ENCODE measurements at places on chromosomes 7 and 10.

DNA sequence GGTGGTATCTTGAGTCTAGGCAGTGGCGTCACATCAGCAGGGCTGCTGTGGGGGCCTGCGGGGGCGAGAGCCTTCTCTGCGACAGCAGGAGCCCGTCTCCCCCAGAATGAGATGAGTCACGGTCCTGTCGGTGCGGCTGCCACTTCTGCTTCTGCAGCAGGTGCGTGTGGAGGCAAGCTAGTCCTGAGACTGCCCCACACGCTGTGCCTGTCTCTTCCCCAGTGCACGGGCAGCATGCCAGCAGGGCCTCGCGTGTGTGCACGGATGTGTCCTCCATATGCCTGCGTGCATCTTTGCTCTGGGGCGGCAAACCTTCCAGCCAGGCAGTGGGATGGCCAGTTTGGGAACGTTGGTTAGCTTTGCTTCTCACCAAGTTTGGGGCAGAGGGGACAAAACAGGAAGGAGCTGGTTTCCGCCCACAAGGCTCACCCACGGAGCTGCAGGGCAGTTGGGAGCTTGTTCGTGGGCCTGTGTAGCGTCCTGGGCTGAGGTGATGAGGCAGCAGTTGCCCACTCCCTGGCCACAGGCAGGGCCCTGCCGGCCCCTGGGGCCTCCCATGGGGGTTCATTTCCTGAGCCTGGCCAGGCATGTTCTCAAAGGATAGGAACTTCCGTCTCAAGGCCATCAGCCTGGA, 60.8 kb upstream of the PPIF start:
- DNase-seq: peak; percentile 41

- no peak for DNase-seq
Observed at GRCh38 chr10:61389887-61390286, 63.3 kb downstream of the TMEM26 start.

DNA sequence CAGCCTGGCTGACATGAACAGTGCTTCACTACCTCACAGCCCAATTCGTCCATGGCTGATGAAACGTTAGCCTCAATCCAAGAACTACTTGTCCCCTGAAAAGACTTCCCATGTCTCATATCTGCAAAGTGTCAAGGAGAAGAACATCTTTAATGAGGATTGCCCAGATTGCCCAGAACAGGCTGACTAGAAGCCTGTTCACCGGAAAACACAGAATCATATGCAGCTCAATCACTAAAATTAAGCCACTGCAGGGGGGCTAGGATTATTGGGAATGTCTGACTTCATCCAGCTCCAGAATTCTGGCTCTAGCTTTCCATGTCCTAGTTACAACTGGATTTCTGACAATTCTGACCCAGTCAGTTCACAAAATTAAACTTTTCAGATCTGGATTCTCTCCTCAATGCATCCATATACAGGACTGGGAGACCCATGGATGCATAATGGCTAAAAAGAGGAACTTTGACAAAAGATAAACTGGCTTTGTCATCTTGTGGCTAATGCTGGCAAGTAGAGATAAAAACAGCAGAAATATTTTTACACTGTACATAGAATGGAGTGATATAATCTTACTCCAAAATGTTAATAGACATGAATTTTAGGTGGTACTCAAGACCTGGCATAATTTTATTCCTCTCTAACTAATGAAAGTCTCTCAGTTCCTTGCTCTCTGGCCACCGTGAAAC, 467.0 kb upstream of the POT1 start:
- no peak for DNase-seq

- no peak for DNase-seq
Observed at GRCh38 chr10:3761904-3762303, 23.1 kb downstream of the KLF6 start.

GRCh38 chr10:43044448-43044921, 32.4 kb upstream of the RET start:
- no peak for DNase-seq

GRCh38 chr10:103757531-103758293, 97.7 kb downstream of the SH3PXD2A start:
- peak; percentile 68 for DNase-seq

DNA sequence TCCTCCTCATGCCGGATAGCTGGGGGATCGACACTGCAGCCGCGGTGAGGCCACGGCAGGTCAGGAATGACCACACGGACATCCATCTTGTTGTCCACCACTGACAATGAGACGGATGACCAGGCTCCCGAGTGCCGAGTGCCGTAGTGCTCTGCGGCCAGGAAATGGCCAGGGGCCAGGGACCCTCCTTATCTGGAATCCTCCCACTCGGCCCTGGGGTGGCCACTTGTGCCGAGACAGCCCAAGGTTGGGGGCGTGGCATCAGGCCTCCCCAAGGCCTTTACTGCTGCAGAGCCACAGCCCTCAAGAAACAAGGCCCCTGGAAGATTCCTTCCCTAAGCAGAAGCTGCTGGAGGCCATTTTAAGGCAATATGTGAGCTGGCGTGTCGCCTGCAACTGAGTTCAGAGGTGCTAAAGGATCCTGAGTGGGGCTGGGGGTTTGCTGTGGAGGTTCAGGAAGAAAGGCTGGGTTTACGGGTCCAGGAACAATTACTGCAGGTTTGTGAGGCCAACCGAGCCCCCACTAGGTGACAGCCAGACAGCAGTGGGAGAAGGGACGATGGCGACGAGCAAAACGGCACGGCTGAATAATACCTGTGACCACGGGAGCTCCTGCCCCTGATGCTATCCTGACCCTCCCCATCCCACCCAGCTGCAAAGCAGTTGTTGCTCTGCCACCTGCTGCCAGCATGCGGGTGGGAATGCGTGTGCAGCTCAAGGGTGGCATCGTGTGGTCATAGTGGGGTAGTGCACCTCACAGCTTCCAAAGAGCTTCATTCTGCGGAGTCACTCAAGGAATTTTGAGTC, 31.6 kb upstream of the LEP start:
- DNase-seq: peak; percentile 53

GRCh38 chr10:18230794-18231193, 90.6 kb downstream of the CACNB2 start:
- DNase-seq: no peak

GRCh38 chr7:115924411-115924810, 106.2 kb downstream of the TFEC start:
- no peak for DNase-seq

DNA sequence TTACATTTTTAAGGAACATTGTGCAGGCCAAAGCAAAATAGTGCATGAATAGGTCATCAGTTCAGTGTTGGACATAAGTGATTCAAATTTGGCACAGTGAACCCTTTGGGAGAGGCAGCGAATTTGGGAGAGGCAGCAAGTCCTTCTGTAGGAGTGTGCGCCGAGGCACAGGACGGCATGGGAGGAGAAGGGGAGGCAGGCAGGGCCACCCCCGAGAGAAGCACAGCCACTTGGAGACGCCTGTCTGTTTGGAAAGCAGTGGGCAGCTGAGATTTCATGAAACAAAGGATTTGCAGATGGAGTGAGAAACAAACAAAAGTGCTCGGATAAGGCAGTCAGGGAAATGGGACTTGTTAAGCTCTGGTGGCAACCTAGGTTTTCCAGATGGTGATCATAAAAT, 30.6 kb downstream of the VIPR2 start:
- DNase-seq: no peak

All from GM04504 (cell line).